SK-N-SH (cell line): ENCODE measurements at places on chromosomes 7 and 10.

DNA sequence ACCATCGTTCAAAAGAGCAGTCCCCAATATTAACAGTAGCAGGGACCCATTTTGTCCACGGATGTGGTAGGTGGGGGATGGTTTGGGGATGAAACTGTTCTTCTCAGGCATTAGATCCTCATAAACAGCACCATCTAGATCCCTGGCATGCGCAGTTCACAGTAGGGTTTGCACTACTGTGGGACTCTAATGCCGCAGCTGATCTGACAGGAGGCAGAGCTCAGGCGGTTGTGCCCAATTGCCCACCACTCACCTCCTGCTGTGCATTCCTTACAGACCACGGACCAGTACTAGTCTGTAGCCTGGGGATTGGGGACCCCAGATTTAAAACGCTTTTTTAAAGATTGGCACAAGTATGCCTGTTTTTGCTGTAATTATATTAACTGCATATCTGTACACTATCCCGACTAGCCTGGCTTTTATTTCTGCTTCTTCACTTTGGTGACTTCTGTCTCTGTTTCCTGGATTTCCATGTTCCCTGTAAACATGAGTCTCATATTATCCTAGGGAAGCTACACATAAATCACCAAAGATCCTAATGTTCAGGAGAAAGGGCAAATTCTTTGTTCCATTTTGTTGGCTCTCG is 163.3 kb upstream of the AKR1E2 start:
- DNase-seq: no peak

GRCh38 chr10:15588151-15588550 is 131.6 kb downstream of the ITGA8 start:
- DNase-seq: no peak

DNA sequence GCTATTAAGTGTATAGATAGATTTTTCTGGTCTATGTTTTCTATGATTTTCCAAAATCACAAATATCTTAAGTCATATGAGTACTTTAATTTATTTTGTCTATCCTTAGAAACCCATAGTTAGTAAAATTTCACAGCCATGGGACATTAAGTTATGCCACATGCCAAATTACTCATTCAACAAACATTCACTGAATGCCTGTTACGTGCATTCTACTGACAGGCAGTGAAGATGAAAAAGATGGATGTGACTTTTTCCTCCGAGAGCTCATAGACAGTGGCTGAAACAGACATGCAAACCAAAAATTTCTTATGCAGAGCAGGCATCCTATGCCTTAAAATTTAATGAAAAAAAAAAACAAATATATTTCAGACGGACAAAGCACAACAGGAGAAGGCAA is 84.9 kb downstream of the CHRM2 start:
- no peak for DNase-seq

- DNase-seq: no peak
Measured at GRCh38 chr7:25012254-25012653, 32.3 kb upstream of the OSBPL3 start.

DNA sequence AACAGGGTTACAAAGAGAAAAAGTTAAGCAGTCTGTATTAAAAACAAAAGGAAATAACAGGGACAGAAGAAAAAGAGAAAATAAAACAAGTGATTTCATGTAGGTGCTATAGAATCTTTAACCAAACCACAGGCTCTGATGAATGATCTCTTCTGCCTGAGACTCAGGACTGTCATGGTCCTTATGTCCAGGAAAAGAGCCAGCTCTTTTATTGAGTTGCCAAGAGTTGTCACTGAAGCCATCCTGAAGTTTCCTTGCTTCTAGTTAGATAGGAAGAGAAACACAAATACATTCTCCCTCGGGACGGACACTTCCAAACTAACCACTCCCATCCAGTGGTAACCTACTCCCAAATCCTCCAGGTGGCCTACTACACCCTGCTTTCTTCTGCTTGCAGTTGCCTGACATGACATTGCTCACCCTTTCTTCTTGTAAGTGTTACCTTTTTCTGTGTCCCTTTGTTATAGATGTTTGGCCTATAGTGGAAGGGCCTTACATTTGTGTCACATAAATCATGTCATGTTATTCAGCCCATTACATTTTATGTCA is 346.7 kb downstream of the NRG3 start:
- no peak for DNase-seq

DNA sequence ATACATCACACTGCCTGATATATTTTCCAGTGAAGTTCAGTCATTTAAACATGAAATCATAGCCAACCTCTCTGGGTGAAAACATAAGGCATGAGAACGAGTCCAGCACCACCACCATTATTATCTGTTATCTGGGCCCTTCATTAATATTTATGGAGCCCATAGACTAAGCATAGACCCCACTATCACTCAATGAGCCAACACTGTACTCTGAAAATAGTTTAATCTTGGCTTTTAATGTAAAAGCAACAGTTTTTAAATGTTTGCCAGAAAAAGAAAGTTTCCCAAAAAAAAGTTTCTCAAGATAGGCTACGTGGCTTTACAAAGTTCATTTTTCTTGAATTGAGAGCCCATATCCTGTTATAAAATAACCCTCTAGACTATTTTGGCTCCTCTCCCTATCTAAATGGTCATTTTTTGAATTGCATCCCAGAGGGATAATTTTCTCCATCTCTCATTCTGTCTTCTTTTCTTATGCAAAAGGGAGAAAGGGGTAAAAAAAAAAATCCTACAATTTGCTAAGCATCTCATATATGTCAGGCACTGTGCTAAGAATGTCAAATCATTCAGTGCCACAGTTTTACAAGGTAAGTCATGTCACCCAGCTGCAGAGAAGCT is 66.1 kb downstream of the FZD1 start:
- no peak for DNase-seq

- DNase-seq: no peak
Measured at GRCh38 chr7:64849924-64850499, 53.1 kb upstream of the ZNF273 start.

DNA sequence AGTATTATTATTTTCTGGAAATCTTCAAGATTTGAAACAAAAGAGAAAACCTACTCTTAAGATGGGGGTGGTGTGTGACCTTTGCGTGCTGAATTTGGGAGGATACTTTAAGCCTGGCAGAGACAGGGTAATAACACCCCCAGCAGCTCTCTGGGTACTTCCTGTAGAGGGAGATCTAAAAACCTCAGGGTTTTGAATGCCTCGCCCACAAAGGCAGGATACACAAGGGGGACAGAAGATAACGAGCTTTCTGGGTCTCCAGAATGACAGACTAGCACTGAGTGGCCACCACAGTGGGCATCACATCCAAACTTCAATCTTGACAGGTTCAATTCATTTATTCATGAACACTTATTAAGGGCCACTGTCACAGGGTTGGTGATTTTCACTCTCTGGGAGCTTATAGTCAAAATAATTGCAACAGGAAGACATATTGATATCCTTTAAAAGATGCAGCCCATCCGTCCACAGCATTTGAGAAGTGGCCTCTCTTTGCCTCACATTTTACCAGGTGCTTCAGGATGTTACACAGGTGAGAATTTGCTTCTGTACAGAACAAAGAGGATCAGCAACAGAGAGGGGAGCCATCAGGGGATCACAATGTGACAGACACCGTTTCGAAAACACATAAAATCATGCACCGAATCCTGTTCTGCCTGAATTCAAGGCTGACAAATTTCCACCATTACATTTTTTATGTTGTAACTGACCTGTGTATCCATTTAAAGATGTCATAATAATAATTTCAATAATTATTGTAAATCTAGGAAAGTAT is 14.3 kb downstream of the CPA1 start:
- no peak for DNase-seq

DNA sequence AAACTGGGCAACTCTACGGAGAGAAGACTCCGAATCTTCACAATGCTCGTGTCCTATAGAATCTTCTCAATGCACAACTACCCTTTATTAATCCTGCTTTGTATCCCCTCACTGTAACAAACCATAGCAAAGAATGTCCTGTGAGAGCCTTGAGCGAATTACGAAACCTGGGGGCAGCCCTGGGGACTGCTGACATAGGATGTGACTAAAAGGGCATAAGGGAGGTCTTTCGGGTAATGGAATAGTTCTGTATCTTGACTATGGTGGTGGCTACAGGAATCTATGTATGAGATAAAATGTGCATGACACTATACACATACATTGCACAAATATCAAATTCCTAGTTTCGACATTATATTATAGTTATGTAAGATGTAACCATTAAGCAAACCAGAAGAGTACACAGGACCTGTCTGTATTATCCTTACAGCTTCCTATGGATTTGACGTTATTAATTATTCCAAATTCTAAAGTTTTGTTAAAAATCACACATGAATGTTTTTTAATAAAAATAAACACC is 162.5 kb upstream of the KCTD7 start:
- no peak for DNase-seq

GRCh38 chr7:40401406-40401805 is 266.6 kb downstream of the SUGCT start:
- no peak for DNase-seq

DNA sequence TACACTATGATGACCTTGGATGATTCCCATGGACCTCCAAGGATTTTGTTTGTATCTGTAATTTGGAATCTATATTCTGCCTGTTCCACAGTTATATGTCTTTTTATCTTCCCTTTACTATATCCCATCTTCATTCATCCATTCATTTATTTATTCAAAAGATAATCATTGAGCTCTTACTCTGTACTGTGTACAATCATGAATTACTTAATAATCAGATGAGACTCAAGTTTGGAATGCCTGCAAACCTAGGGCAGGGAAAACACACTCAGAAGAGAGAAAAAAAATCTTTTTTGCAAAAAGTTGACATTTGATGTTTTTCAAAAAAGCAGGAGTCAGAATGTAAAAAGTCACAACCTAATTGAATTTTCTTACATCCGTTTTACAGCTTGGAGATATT is 170.2 kb upstream of the GNAI1 start:
- DNase-seq: no peak
